ENCODE measurements at places on chromosomes 2 and 18. TPM values are rescaled to one million over a fixed set of nuclear protein-coding genes. Genes with fewer than 3 reads are reported as not detected.

DSG1 gene
- total RNA-seq, result not detected

RUFY4 gene
- total RNA-seq, result not detected

MARCHF4 gene
- 4.7 TPM for total RNA-seq

ALPG gene
- total RNA-seq, result not detected

CSRNP3 gene
- total RNA-seq, result 1.5 TPM

CXCR1 gene
- total RNA-seq, result not detected
